ENCODE measurements at places on chromosomes 1 and 21. TPM values are rescaled to one million over a fixed set of nuclear protein-coding genes. Genes with fewer than 3 reads are reported as not detected.

- no peak overlapping the region for H3K4me3 ChIP-seq
- no peak for DNase-seq
- H3K27ac ChIP-seq: no peak overlapping the region
These were observed 38.6 kb downstream of the TFF3 start for GRCh38 chr21:42276526-42277154.

DNA sequence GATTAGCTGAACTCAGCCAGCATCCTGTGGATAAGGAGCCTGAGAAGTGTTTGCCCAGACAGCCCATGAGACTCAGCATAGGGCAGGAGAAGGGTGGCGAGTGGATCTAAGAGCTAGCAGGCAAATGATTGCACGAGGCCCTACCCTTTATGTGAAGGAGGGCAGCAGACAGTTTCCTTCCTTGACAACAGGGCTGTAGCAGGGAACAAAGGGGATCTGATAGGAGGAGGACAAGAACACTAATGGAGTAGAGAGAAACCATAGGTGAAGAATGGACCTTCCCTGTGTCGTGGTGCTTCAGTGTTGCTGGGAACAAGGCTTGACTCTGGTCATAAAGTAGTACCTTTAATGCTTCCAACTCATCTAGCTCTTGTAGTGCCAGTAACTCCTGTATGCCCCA lies 84.3 kb downstream of the PGM1 start:
- H3K27me3 ChIP-seq: no peaks in the 10 kb centered on the region
- no peak overlapping the region for H3K27ac ChIP-seq
- 0 out of 2 replicates have a peak, but pooled peaks cover 5% of the 10 kb centered on the region for H3K4me1 ChIP-seq

- H3K36me3 ChIP-seq: no peaks in the 10 kb centered on the region
- no peak for DNase-seq
- H3K4me1 ChIP-seq: no peaks in the 10 kb centered on the region
- no peak overlapping the region for H3K4me3 ChIP-seq
- no peak overlapping the region for H3K27ac ChIP-seq
These were observed 285.0 kb downstream of the SIPA1L2 start for GRCh38 chr1:232344791-232345399.

- no peaks in the 10 kb centered on the region for H3K27me3 ChIP-seq
- no peak overlapping the region for H3K27ac ChIP-seq
- H3K4me3 ChIP-seq: no peak overlapping the region
- no peaks in the 10 kb centered on the region for H3K4me1 ChIP-seq
These were observed 115.1 kb downstream of the PLXNA2 start for GRCh38 chr1:208129060-208129459.

- no peaks in the 10 kb centered on the region for H3K27me3 ChIP-seq
- peaks cover 27% of the 10 kb centered on the region for H3K4me1 ChIP-seq
- H3K4me3 ChIP-seq: peak overlapping the region; percentile 86
- H3K27ac ChIP-seq: peak overlapping the region; percentile 93
- no peak for DNase-seq
These were observed 789 bp upstream of the GALE start for GRCh38 chr1:23801338-23801748.

DNA sequence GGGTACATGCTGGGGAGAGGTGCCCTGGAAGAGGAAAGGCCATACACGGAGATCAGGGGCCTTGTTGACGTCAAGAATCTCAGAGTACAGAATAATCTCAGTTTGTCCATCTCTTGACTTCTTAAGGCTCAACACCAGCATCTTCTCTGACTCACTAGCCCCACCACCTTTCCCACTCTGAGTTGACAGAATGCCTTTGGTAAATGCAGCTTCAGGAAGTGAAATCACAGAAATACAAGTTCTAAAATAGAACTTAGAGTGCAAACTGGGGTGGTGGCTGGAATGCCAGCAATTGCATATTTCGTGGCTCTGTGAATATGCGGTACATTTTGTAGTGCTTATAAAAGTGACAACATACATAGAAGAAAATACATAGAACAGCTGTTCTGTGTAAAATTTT lies 1.6 kb downstream of the COG2 start:
- DNase-seq: no peak
- no peak overlapping the region for H3K4me3 ChIP-seq
- H3K4me1 ChIP-seq: peaks cover 9% of the 10 kb centered on the region

- no peaks in the 10 kb centered on the region for H3K36me3 ChIP-seq
- H3K4me3 ChIP-seq: no peak overlapping the region
- DNase-seq: no peak
- H3K27me3 ChIP-seq: no peaks in the 10 kb centered on the region
- H3K27ac ChIP-seq: no peak overlapping the region
These were observed 902.9 kb downstream of the LTN1 start for GRCh38 chr21:28089599-28090441.

DNA sequence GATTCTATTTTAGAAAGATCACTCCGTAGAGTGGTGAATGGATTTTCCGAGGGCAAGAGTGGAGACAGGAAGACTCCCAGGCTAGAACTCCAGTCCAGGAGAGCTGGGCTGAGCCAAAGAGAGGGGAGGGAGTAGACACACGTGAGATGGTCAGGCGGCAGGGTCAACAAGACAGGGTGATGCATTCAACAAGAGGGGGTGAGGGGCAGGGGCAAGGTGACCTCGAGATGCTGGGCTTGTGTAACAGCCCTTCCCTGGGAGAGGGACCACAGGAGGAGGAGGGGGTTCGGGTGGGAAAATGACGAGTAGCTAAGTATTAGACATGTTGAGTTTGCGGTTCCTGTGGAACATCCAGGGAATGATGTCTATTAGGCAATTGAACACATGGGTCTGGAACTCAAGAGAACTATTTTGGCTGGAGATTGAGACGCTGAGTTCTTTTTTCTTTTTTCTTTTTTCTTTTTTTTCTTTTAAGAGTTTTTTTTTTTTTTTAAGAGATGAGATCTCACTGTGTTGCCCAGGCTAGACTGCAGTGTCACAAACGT lies 13.3 kb downstream of the RSPO1 start:
- H3K27ac ChIP-seq: no peak overlapping the region
- H3K4me3 ChIP-seq: no peak overlapping the region
- no peaks in the 10 kb centered on the region for H3K4me1 ChIP-seq

DNA sequence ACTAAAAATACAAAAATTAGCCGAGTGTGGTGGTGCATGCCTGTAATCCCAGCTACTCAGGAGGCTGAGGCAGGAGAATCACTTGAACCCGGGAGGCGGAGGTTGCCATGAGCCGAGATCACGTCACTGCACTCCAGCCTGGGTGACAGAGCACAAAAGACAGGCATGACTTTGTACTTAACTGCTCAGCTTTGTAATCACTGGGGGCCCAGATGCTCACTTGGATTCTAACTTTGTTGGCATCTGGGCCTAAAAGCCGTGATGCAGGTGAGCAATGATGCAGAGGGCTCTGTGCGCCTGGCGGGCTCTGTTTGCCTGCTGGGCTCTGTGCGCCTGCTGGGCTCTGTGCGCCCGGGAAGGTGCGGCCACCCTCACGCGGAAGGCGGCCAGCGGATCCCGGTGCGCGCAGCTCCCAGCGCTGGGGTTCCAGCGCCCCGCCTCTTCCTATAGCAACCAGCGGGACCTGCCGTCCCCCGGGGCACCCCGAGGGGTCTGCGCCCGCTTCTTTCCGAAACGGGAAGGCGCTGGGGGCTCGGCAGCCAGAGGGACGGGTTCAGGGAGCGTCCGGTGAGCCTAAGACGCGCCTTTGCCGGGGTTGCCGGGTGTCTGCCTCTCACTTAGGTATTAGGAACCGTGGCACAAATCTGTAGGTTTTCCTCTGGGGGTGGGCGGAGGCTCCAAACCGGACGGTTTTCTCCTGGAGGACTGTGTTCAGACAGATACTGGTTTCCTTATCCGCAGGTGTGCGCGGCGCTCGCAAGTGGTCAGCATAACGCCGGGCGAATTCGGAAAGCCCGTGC lies 31.7 kb downstream of the PRMT2 start:
- H3K4me3 ChIP-seq: peak overlapping the region; percentile 64
- H3K36me3 ChIP-seq: no peaks in the 10 kb centered on the region
- DNase-seq: no peak
- H3K4me1 ChIP-seq: no peaks in the 10 kb centered on the region
- H3K27ac ChIP-seq: 0 out of 2 replicates have a peak overlapping the region, but pooled peaks have one; percentile 29

The LRRN2 gene
- total RNA-seq: 2.0 TPM

The SETSIP gene
- total RNA-seq: not detected

Data from Panc1 (cell line).